ENCODE measurements at places on chromosomes 4 and X. TPM values are rescaled to one million over a fixed set of nuclear protein-coding genes. Genes with fewer than 3 reads are reported as not detected.

USP46 gene
- 11.2 TPM for total RNA-seq

LDB2 gene
- 0.36 TPM for total RNA-seq

DNA sequence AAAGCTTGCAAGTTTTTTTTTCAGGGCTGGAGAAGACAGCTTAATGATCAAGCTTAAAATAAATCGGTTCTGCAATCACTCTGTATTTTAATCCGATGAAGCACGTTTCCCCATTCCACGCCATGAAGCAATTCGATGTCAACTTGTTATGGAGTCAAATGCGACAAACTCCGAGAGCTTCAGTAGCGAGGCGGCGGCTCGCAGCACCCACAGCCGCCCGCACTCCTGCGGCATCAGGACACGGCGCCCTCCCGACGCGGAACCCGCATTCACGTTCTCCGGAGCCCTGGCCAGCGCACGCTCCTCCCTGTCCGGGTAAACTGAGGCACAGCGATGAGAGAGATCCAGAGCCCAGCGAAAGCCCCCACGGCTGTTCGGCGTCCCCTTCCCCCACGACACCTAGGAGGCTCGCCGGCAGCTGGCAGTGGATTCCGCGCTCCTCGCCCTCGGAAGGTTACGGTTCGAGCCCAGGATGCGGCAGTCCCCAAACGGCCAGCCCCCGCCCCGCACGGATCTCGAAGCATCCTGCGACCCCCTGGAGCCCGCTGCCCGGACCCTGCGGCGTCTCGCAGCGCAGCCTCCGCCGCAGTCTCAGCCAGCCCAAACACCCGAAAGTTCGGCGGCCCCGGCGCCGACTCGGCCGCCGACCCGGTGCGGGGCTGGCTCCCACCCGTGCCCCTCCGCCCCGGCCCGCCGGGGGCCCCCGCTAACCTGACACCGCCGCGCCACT, 507 bp downstream of the MFAP3L start:
- DNase-seq = no peak

DOCK11 gene
- total RNA-seq = 58.5 TPM

GRCh38 chrX:123013141-123013540, 170.9 kb upstream of the GRIA3 start:
- DNase-seq = no peak

BEND2 gene
- total RNA-seq = not detected

GRCh38 chr4:169663831-169664230, 43.5 kb downstream of the CLCN3 start:
- DNase-seq = no peak

GRCh38 chr4:40827758-40828157, 78.0 kb downstream of the NSUN7 start:
- no peak for DNase-seq

USP27X gene
- 2.7 TPM for total RNA-seq

- DNase-seq = no peak
Measured at GRCh38 chrX:78327370-78328086, at the start of gene CYSLTR1. TSS of gene CYSLTR1 (minus strand) at chrX:78327611. CDS start at chrX:78273746, 53,865 bp downstream.

- no peak for DNase-seq
Measured at GRCh38 chr4:144967161-144967560, 130.8 kb downstream of the ANAPC10 start.

DNA sequence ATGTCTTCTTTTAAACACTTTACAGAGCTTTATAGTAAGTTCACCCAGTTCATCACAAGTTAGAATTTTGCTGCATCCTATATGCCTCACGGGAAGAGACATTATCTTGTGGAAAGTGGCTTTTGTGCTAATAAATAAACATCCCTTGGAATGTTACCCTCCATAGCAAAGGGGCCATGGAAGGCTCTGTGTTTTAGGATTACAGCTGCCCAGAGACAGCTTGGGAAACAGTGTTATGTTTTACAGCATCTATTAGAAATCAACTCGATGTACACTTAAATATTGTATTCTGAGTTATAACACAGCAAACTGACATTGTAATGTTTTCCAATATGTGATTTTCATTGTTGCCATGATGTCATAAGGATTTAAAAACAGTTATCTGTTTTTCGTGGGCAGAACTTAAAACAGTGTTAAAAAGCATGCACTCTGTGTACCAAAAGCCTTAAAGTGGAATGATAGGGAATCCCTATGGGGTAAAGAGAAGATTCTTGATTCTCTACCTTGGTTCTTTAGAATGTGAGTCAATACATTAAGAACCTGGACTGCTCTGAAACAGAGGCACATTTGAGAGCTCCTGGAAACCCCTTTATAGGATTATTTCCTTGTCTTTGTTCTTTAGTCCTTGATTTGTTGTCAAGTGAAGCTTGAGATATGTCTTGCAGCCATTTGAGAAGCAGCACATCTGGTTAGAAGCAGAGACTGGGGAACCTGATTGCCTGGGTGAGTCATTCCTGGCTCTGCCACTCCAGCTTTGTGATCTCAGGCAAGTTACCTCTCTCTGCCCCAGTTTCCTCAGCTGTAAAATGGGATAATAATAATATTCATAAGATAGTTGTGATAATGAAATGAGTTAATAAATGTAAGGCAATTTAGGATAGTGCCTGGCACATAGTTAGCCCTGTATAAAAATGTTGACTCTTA, 41.6 kb downstream of the ARHGAP10 start:
- DNase-seq = no peak

DNA sequence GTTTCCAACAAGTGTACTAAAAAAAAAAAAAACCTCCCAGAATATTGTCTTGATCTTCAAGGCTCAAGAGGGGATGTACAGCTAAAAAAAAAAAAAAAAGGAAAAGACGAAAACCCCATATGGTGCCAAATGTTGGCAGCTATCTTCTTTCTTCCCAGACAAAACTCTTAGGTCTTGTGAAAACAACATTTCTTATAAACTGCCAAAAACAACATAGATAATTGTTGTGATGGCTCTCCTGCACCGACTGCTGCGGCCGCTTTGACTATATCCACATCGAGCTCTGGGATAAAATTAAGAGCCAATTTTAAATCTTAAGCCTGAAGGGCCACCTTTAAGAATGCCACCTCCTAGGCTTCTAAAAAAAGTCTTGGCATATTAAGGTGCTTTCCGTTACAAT, 23.5 kb downstream of the PDGFC start:
- no peak for DNase-seq

DNA sequence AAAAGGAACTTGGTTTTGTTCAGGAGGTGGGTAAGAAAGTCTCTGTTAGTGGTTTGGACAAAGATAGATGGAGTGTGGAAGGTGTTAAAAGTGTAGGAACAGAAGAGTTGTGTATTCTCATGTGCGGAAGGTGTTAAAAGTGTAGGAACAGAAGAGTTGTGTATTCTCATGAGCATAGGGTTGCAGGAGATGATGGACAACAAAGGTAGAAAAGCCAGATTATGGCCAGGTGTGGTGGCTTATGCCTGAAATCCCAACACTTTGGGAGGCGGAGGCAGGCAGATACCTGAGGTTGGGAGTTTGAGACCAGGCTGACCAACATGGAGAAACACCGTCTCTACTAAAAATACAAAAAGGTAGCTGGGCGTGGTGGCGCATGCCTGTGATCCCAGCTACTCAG, 2.5 kb downstream of the RPL34 start:
- DNase-seq = no peak

- DNase-seq = no peak
Measured at GRCh38 chrX:42119076-42119475, 195.7 kb upstream of the CASK start.

- DNase-seq = no peak
Measured at GRCh38 chr4:15427701-15428100, at the start of gene C1QTNF7. TSS of gene C1QTNF7 (plus strand) at chr4:15428033. CDS start at chr4:15435744, 7,711 bp downstream.

APBB2 gene
- total RNA-seq = 2.1 TPM

DNA sequence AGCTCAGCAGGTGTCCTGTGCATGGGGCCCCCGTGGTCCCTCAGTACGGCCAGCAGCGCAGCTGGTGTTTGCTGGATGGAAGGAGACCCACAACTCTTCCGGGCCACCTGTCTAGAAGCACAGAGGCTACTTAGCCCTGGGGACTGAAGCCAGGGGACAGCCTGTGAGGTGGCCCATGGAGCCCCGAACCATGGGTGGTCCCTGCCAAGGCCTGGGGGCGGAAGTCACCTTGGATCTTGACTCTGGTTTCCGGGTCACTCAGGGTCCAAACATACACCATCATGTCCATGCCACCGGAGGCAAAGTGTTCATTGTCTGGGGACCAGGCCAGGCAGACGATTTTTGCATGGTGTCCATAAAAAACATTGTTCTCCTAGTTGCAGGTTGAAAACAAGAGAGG, 39.5 kb downstream of the WDR1 start:
- no peak for DNase-seq

CTAG2 gene
- total RNA-seq = 36.0 TPM

- peak; percentile 25 for DNase-seq
Measured at GRCh38 chr4:30380404-30380998, 339.7 kb upstream of the PCDH7 start.

Measured in K562 (cell line).